Cardiac septum (tissue), 1 donor: ENCODE measurements at places on chromosomes 1 and 21. TPM values are rescaled to one million over a fixed set of nuclear protein-coding genes. Genes with fewer than 3 reads are reported as not detected.

DNA sequence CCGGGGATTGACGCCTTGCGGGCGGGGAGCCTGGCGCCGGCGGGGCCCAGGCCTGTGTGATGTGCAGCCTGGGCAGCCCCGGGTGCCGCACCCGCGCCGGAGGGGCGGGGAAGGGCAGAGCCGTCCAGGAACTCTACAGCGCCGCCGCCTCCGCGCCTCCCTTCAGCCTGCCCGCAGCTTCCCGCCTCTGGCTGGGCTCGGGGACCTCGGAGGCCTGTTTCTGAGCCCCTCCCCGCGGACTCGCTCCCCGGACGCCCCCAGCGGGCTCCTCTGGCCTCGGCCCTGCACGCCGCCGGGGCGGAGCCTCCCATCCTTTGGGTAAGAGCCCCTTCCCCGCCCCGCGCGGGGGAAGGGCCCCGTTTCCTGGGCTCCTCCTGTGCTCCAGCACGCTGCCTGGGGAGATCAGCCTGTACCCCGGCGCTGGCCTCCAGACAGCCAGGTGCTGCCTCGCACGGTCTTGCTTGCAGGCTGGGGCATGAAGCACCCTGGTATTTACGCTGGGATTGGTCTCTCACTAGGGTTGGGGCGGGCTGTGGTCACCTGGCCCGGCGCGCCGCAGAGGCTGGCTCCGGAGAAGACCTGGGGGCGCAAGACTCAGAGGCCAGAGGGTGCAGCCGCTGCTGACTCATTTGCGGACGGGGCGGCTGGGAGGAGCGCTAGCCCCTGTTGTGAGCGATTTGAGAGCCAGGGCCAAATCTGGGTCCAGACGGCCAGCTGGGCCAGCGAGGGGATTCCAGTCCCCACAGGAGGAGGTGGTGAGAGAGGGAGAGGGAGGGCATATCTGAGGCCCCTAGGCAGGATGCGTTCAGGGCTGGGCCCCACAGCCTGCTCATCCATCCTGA, 5.7 kb upstream of the ACOT11 start:
- DNase-seq = peak; percentile 87

GRCh38 chr1:30704765-30705509, 18.4 kb downstream of the MATN1 start:
- DNase-seq = no peak

GRCh38 chr1:70248729-70249128, 27.5 kb downstream of the SRSF11 start:
- no peak for DNase-seq

- no peak for DNase-seq
Measured at GRCh38 chr21:24188506-24188905, 1418.8 kb downstream of the MRPL39 start.

DNA sequence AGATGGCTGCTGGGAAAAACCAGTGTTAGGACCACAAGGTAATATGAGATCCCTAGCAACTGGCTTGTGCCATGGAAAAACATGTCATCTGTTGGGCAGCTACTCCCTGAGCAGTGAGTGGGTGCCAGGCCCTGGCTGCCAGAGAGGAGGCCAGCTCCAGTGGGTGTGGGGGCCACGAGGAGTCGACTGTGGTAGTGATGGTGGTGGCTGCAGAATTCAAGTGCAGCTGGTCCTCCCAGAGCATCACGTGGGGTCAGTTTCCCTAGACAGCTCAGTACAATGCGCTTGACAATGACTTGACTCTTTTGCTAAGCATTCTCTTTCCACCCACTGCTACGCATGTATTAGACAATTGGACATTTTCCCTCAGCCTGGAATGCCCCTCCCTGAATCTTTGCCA, 14.5 kb upstream of the CDC42 start:
- no peak for DNase-seq

HMGCL gene
- total RNA-seq = 27.9 TPM

- no peak for DNase-seq
Measured at GRCh38 chr1:196152975-196153374, 455.3 kb downstream of the KCNT2 start.

GRCh38 chr1:28132171-28133167, 44.0 kb downstream of the PTAFR start:
- DNase-seq = no peak

DNA sequence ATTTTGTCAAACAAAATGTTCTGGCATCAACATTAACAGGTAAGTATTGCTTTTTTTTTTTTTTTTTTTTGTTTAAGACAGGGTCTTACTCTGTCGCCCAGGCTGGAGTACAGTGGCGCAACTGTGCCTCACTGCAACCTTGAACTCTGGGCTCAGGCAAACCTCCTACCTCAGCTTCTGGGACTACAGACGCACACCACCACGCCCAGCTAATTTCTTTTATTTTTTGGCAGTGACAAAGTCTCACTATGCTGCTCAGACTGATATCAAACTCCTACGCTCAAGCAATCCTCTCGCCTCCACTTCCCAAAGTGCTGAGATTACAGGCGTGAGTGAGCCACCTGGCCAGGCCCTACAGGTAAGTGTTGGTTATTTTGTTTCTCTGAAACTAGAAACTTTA, 2.4 kb downstream of the TUT4 start:
- no peak for DNase-seq

SH2D5 gene
- total RNA-seq = not detected

DNA sequence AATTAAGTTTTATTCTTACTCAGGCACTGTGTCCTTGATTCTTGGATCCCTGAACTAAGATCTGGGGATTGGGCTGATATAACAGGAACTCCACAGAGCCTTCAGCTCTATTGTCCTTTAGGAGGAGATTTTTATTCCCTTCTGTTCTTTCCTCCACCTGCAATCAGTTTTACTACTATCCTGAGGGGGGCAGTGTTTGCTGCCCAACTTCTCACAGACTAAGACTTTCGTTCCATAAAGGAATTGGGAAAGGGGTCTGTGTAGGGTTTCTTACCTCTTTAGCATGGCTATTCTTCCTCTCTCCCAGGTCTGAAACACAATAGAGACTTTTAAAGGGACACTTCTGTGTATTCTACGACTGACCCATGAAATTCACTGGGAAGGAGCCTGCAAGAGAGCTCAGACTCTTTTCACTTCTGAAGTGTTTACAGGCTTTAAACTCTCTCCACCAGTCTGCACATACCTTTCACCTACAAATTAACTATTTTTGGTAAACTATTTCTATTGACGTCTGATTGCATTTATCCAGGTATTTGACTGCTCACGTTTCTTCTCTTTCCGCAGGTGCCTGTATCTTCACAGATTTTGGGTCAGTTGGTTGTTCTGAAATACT, 103.3 kb upstream of the DEPDC1 start:
- DNase-seq = no peak

- no peak for DNase-seq
Measured at GRCh38 chr1:1788136-1788535, 9.9 kb upstream of the NADK start.

- DNase-seq = no peak
Measured at GRCh38 chr1:10530756-10531495, 56.2 kb downstream of the PEX14 start.

RSPH1 gene
- not detected for total RNA-seq

- DNase-seq = no peak
Measured at GRCh38 chr1:99233446-99233845, 30.8 kb upstream of the PLPPR4 start.

DNA sequence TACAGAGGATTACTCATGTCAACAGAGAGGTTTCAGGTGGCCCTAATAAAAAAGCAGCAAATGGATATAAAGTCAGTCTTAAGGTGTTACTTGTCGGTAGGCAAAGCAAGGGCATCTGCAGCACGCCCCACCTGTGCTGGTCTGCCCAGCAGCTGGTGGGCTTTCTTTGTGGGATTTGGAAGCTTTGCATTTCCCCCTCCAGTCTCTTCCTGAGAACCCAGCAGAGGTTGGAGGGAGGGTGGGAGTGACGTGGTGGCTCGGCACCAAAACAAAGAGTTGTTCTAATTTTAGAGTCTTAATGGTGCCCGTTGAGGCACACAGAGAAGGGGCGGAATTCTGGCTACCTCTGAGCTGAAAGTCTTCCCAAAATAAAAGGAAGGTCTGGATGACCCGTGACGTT, 4.8 kb upstream of the PCBP3 start:
- no peak for DNase-seq

GRCh38 chr1:115469703-115470476, 131.8 kb upstream of the NGF start:
- no peak for DNase-seq

GRCh38 chr1:208002672-208003071, 91.7 kb upstream of the CD34 start:
- peak; percentile 58 for DNase-seq

GRCh38 chr1:174768949-174769348, 230.8 kb upstream of the CACYBP start:
- no peak for DNase-seq

GRCh38 chr1:85151446-85151845, 49.4 kb downstream of the SYDE2 start:
- DNase-seq = no peak

GRCh38 chr1:117176579-117176978, 34.1 kb downstream of the VTCN1 start:
- DNase-seq = no peak

KLF17 gene
- total RNA-seq = not detected

DNA sequence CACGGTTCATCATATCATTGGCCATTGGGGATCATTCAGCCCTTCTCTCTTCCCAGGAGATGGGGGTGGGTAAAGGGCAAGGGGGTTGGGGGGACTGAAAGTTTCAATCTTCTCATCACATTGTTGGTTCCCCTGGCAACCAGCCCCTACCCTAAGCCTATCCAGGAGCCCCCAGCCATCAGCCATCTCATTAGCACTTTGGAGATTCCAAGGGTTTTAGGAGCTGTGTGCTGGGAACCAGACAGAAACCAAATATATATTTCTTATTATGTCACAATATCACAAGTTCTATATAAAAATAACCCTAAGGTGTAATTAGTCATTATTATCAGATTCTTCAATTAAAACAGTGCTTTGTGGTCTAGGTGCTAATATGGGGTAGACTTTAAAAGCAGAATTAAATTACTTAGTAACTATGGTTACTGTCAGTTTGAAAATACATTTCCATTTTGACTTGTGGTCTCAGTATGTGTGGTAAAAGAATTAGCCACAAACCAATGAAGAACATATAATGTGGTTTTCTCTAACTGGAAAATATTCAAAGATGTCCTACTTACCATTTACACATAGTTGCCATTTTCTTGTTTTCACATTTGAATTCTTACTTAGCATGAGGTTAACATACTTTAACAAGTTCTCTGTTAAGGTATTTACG, 28.1 kb downstream of the IL23R start:
- no peak for DNase-seq

GRCh38 chr1:192603218-192603787, 27.7 kb downstream of the RGS1 start:
- no peak for DNase-seq

ATP1A4 gene
- total RNA-seq = 1.0 TPM

GRCh38 chr1:32878637-32879041, 7.7 kb upstream of the HPCA start:
- peak; percentile 43 for DNase-seq

- DNase-seq = no peak
Measured at GRCh38 chr1:172993640-172994039, 57.1 kb downstream of the TNFSF18 start.

- no peak for DNase-seq
Measured at GRCh38 chr1:12734651-12735050, 11.3 kb upstream of the CFAP107 start.

DNA sequence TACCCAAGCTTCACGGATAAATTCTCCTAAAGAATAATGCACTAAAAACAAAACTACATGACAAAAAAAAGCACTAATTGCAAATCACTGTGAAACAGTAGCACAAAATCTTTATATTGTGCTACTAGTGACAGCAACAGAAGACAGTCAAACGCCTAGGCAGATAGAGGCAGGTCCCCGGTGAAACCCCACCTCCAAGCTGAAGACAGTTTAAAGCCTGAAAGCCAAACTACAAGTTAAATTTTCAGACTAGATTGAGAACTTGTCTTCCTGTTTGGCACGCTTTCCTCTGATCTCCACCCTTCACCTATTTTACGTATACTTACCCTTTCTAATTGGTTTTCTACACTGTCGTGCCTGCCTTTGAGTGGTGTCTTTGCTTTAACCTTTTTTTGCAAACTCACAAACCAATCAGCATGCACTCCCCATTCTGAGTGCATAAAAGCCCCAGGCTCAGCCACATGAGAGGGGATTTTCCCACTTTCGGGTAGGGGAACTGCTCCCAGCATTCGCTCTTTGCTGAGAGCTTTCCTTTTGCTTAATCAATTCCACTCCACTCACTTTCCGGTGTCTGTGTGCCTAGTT, 3.6 kb upstream of the BACH1 start:
- no peak for DNase-seq

MAP1LC3C gene
- 0.32 TPM for total RNA-seq

GRCh38 chr1:12621346-12622335, 3.6 kb upstream of the DHRS3 start:
- peak; percentile 53 for DNase-seq

- no peak for DNase-seq
Measured at GRCh38 chr1:35371506-35371905, 103.0 kb downstream of the ZMYM4 start.

- no peak for DNase-seq
Measured at GRCh38 chr1:218674280-218674773, 329.2 kb downstream of the TGFB2 start.

MATN1 gene
- not detected for total RNA-seq

DNA sequence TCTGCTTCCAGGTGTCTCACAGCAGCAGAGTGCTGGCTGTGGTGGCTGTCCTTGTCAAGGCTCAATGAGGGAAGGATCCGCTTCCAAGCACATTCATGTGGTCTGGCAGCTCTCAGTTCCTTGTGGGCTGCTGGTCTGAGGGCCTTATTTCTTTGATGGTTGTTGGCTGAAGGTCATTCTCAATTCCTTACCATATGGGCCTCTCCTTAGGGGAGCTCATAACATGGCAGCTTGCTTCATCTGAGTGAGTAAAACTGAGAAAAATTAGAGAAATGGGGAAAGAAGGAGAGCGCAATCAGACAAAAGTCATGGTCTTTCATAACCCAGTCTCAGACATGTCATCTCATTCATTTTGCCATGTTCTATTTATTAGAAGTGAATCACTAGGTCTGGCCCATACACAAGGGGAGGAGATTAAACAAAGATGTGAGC, 81.7 kb upstream of the TSPAN2 start:
- DNase-seq = no peak

DNA sequence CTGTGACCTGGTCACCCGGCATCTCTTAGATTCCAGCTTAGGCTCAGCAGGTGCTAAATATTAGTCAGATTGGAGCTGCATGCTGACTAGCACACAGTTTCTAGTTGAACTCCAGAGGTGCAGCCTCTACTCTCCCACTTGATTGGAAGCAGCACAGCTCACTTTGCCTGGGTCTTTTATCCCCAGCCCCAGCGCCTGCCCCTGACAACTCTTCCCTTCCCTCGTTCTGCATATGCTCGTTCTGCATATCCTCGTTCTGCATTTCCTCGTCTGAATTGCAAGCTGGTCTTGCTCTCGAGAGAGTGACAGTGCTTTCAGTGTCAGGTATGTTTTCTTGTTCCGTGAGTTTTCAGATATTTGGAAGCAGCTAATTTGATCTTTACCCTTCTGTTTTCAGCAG, 11.7 kb downstream of the COL18A1 start:
- DNase-seq = no peak

FAM177B gene
- total RNA-seq = not detected

- no peak for DNase-seq
Measured at GRCh38 chr1:111406321-111406768, 21.2 kb downstream of the OVGP1 start.

C1orf56 gene
- total RNA-seq = 8.9 TPM

EDN2 gene
- 1.1 TPM for total RNA-seq

- no peak for DNase-seq
Measured at GRCh38 chr1:29958271-29958670, 721.9 kb downstream of the PTPRU start.

ETV3L gene
- not detected for total RNA-seq

VAV3 gene
- total RNA-seq = 1.9 TPM
